ENCODE measurements at places on chromosomes 5 and 9.

GRCh38 chr9:20863945-20864344 lies 167.5 kb downstream of the HACD4 start:
- no peak for DNase-seq

DNA sequence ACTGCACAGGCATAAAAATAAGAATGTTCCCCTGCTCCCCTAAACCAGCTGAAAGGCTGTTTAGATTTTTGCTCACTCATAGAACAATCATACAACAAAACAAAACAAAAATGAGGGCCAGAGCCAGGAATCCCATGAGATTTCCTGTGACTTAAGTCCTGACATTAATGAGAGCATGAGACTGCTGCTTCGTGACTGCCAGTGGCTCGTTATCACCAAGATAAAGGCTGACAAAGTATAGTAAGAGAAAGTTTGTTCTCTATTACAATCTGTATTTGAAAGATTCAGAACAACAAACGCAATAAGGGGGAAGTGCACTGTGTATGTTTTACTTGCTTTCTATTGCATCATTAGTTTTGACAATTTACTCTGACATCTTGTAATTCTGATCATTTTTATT lies 837.1 kb upstream of the C9orf72 start:
- no peak for DNase-seq

- DNase-seq = no peak
Observed at GRCh38 chr5:177357459-177358351, at the start of gene RGS14. RGS14 (plus strand) TSS chr5:177357924; CDS start chr5:177358025, 101 bp downstream.

DNA sequence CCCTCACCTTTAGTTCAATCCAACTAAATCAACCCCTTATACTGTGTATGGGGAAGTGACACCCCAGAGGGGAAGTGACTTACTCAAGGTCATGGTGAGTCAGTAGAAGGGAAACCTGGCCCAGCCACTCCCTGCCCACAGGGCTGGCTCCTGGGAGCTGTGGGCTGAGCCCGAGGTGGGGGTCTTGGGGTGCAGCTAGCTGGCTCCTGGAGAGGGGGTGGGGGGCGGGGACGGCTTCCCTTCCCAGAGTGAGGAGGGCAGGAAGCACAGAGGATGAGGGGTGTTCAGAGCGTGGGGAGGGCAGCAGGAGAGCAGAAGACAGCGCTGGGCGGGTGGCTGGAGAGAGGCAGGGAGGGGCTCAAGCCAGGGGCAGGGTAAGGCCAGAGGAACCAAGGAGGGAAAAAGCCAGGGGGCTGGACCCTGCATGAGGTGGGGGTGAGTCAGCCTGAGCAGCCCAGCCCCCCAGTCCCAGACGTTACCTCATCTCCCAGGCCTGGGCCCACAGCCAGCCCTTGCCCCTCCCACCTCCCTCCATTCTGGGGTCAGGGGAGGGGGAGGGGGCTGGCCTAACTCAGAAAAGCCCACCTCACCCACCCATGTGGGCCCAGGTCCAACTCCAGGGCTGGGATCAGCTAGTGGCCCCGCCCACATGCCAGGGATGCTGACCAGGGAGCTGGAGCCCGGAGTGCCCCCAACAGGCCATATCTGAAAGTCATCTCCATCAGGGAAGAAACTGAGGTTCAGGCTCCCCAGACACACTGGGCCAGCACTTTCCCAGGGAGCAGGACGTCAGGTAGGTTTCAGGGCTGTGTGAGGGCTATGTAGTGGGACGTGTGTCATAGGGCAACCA lies 2.8 kb downstream of the PDLIM7 start:
- DNase-seq = peak; percentile 79

DNA sequence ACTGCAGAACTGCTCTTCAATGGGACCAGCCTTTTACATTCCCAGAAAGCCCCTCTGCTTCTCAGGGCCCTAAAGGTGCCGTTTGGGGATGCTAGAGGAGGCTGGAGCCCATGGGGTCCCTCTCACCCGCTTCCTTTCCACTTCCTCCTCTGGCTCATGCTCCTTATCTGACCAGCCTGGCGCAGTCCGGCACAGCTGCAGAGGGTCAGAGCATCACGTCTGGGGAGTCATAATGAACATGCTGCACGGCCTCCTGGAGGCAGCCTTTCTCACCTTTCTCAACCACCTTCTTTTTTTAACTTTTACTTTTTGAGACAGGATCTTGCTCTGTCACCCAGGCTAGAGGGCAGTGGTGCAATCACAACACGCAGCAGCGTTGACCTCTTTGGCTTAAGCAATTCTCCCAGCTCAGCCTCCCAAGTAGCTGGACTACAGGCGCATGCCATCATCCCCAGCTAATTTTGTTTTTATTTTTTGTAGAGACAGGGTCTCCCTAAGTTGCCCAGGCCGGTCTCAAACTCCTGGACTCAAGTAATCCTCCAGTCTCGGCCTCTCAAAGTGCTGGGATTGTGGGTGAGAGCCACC lies 15.1 kb upstream of the TCF7 start:
- DNase-seq = no peak
